Renal pelvis (tissue), 12 donors: ENCODE measurements at places on chromosomes 6 and 20.

- no peak for DNase-seq
Measured at GRCh38 chr6:111604259-111605099, 1.2 kb downstream of the TRAF3IP2 start.

GRCh38 chr20:4763723-4764510 lies 42.2 kb downstream of the PRND start:
- DNase-seq: no peak

DNA sequence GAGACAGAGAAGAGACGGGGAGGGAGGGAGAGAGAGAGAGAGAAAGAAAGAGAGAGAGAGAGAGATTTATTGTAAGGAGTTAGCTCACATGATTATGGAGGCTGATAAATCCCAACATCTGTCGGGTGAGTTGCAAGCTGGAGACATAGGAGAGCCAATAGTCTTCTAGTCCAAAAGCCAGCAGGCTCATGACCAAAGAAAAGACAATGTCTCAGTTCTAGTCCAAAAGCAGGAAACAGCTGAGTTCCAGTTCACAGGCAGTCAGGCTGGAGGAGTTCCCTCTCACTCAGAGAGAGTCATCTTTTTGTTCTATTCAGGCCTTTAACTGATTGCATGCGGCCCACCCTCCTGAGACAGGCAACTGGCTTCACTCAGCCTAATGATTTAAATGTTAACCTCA lies 416.6 kb downstream of the PREX1 start:
- DNase-seq: no peak

GRCh38 chr6:33391922-33392594 lies 435 bp downstream of the KIFC1 start:
- DNase-seq: no peak

GRCh38 chr6:52574709-52575501 lies 2.0 kb downstream of the TRAM2 start:
- no peak for DNase-seq

DNA sequence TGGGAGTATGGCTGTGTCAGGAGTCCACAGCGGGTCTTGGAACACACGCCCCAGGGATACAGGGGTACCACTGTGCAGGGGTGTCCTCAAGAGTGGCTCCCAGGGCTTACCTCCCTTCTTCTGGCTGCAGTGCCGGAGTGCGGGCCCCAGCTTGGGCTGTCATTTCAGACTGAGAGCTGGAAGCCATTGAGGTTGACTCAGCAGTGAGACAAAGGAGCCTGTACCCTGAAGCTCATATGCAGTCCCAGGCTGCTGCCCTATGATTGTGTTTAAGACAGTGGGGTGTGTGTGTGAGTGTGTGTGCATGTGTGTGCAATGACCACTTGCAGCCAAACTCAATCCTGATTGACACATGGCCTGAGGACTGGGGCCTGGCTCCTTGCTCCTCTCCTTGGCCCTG lies 167.7 kb upstream of the AFDN start:
- no peak for DNase-seq

GRCh38 chr20:42100137-42100704 lies 482.0 kb upstream of the CHD6 start:
- no peak for DNase-seq

- DNase-seq: no peak
Measured at GRCh38 chr6:19731282-19731681, 105.9 kb upstream of the ID4 start.

GRCh38 chr20:58131551-58132142 lies 96.8 kb downstream of the ANKRD60 start:
- DNase-seq: no peak

DNA sequence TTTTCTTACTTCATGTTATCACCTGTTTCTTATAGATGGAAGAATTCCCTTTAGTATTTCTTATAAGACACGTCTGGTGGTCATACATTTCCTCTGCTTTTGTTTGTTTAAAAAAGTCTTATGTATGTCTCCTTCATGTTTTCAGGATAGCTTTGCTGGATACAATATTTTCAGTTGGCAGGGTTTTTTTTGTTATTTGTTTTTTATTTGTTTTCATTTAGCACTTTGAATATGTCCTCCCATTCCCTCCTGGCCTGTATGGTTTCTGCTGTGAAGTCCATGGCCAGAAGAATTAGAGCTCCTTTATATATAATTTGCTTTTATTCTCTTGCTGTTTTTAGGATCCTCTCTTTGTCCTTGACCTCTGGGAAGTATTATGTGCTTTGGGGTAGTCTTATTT lies 82.7 kb upstream of the RAB32 start:
- DNase-seq: no peak

DNA sequence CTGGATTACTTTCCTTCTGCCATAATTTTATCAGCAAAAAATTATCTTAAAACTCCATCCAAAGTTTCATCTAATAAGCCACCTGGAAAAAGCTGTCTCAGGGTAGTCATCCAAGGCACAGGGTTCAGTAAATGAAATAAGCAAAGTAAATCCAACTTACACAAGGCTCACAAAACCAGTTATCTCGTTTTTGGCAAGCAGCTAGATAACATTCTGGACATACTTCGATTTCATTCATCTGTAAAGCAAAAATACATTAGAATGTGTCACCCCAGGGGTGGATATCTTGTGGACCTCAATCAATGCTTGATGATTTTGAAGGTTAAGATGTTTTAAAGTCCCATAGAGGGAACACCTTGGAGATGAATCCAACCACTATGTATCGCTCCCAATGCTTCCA lies 73.1 kb downstream of the ZMYND8 start:
- no peak for DNase-seq

GRCh38 chr6:24933868-24934401 lies 1.8 kb downstream of the RIPOR2 start:
- DNase-seq: no peak

- DNase-seq: no peak
Measured at GRCh38 chr6:161828355-161828754, 554.5 kb upstream of the AGPAT4 start.

DNA sequence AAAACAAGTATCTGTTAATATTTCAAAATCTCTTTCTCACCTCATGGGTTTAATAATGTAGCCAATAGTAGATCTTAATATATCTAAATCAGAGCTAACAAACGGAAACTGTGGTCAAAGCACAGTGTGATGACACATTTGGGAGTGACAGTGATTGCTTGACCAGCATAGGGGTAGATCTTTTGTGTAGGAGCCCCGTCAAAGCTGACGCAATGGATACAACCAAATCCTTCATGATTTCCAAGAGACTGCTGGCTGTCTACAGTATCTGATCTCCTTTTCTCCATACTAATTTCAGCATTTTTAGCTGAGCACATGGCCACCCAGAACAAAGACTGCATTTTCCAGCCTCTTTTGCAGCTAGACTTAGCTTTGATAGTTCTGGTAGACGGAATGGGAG lies 299.3 kb upstream of the ECI2 start:
- no peak for DNase-seq

- DNase-seq: no peak
Measured at GRCh38 chr20:4183361-4183760, 168.0 kb upstream of the RNF24 start.

- DNase-seq: no peak
Measured at GRCh38 chr6:133106934-133107333, 134.2 kb upstream of the EYA4 start.

DNA sequence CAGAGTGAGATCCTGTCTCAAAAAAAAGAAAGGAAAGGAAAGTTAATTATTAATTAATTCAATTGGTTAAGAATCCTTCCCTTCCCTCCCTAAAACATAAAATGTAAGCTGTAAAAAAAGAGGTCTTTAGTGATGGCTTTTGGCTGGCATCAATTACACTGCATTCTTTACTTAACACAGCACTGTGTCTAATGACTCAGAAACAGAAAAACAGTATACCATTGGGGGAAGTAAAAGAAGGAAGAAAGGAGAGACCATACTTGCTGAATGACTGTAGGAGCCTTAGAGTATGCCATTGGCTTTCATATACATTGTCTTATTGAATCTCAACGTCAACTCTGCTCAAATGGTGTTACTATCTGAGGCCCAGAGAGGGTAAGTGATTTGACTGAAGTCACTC lies 18.3 kb upstream of the CITED2 start:
- DNase-seq: no peak

DNA sequence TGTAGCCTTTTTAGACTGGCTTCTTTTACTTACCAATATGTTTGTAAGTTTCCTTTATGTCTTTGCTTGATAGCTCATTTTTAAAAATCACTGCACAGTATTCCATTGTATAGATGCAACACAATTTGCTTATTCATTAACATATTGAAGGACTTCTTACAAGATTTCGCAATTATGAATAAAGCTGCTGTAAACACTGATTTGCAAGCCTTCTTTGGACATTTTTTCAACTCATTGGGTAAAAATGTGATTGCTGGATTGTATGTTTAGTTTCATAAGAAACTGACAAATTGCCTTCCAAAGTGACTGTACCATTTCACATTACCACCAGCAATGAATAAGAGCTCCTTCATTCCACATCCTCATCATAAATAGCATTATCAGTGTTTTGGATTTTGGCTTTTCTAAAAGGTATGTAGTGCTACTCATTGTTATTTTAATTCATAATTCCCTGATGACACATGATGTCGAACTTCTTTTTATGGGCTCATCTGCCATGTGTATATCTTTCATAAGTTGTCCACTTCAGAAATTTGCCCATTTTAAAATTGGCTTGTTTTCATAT lies 80.7 kb downstream of the TFAP2B start:
- DNase-seq: no peak

- no peak for DNase-seq
Measured at GRCh38 chr6:30572148-30572547, 906 bp downstream of the ABCF1 start.

DNA sequence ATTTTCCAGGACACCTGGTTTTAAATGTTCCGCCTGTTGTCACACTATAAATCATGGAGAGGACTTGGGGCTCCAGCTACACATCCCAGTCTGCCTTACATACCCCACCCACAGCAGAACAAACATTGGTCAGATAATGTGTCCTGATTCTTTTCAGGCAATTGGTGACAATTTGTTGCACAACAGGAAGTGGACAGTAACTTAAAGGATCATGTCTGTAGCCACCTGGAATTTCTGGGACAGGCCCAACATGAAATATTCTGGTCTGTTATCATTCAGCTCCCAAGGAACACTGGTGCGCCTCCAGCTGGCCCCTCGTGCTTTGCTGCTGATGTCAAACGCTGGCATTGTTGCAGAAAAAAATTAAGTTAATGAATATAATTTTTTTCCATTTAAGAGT lies 117.2 kb downstream of the SOBP start:
- DNase-seq: no peak

DNA sequence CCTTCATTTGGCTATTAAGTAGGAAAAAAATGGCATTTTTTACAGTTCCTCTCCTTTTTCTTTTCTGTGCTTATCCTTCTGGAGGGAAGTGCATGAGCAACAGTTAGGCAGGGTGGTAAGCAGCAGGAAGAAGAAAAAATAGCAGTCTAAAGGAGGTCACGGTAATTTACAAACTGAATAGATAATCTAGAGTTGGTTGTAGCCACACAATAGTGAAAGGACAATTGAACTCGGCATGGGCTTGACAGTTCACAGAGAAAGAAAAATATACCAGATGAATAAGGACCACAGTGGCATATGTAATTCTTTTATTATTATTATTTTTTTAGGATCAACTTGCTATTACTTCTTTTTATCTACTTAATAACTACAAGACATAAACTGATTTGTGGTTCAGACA lies 358.6 kb downstream of the BTBD9 start:
- no peak for DNase-seq

- no peak for DNase-seq
Measured at GRCh38 chr6:56484669-56485068, 158.0 kb downstream of the DST start.

DNA sequence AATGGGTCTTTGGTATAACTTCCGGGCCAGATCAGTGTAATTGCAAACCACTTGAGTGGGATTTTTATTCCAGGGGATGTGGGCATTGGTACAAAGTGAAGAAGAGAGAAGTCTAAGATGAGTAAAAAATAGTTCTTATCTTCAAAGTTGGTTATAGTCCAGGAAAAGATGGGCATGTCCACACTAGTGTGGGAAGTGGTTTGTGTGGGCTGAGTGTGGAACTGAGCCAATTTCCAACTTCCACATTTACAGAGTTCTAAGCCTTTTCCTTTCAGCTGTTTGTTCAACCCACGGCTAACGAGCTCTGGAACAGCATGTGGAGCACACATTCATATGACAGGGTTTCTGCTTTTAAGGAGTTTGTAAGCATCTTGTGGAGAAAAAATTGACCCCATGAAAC lies 72.3 kb upstream of the IFNGR1 start:
- no peak for DNase-seq

DNA sequence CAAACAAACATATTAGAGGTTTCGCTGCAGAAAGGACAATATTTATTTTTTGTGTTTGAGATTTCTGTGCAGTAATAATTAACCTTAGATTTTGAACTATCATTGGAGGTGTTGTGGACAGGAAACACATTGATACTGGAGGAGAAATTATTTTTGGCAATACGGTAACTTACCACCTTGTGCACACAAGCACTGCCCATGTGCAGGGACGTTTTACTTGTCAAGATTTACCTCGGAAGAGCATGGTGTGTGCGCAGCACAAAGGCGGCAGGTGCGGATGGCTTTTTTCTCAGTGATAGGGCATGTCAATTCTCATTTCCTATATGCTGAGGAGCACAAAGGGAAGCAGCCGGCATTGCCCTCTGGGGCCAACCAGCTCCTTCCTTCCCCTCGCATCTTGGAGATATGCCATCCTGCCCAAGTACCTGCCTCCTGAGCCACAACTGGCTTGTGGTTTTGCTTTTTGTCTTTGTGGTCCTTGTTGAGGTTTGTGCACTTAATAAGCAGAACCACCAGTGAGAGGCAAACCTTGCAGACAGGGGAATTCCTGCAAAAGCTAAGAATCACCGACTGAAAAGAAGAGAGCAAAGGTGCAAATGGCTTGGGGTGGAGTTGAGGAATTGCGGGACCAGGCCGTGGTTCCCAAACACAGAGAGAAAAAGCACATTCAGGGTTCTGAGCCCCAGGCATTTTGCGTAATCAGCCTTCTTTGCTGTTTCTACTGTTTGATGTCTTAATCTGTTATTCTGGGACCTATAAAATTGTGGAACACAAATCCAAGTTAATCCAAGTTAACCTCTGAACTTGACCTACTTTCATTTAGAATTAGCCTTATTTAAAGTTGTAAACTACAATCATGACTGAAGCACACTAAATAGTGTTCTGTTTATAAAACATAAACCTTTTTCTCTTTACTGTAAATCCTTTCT lies 21.9 kb downstream of the SAMD5 start:
- peak; percentile 28 for DNase-seq

- DNase-seq: no peak
Measured at GRCh38 chr6:80440496-80441115, 334.1 kb downstream of the BCKDHB start.

DNA sequence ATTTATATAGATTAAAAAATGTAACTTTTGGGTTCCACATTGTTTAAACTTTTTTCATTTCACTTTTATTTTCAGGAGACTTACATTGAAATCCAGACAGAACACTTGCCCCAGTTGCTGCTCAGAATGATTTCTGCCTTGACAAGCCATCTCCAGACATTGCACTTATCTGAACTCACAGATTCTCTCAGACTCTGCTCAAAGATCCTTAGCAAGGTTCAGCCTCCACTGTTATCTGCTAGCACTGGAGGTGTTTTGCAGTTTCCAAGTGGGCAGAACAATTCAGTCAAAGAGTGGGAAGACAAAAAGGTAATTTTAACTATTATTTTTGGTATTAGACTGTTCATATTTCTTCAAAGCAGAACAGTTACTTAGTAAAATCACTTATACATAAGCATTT lies 58.0 kb downstream of the DOP1A start:
- DNase-seq: no peak

- no peak for DNase-seq
Measured at GRCh38 chr6:13935190-13935880, 10.6 kb downstream of the RNF182 start.

GRCh38 chr20:32975698-32976674 lies 28.2 kb downstream of the SUN5 start:
- no peak for DNase-seq

- no peak for DNase-seq
Measured at GRCh38 chr6:42079941-42080464, 29.7 kb downstream of the TAF8 start.
